HFFc6 (cell line): ENCODE measurements at places on chromosomes 5 and 9. TPM values are rescaled to one million over a fixed set of nuclear protein-coding genes. Genes with fewer than 3 reads are reported as not detected.
A peak's percentile ranks its signal among the peaks of the same experiment; 100 is the strongest.

The PROB1 gene
- total RNA-seq = 2.5 to 5.7 TPM (median 2.8 TPM) in 3 replicates

DNA sequence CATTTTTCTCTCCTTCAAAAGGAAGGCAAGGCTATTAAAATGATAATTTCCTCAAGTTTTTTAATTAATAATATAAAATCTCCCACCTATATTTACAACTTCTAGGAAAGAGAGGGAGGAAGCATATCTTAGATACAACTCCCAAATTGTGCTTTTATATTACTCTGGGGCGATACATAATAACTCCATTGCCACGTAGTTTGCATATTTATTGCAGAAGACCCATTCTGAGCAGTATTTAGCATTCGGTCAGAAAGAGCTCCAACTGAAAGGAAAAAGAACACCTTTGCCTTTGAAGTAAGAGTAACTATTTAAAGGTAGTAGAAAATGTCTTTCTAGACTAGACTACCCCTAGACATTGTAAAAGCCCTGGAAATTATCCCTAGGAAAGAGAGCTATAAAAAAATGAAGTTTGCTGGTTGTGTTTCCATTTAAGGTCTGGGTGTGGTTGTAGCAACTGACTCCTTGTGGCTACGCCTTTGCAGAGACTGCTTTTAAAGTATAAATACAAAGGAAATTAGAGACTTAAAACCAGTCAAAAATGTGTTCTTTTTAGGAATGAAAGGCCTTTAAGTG lies 566.1 kb downstream of the ZNF608 start:
- DNase-seq = no peak
- H3K27ac ChIP-seq = no peak overlapping the region
- no peaks in the 10 kb centered on the region for H3K27me3 ChIP-seq
- H3K4me3 ChIP-seq = no peak overlapping the region
- no peaks in the 10 kb centered on the region for H3K36me3 ChIP-seq

DNA sequence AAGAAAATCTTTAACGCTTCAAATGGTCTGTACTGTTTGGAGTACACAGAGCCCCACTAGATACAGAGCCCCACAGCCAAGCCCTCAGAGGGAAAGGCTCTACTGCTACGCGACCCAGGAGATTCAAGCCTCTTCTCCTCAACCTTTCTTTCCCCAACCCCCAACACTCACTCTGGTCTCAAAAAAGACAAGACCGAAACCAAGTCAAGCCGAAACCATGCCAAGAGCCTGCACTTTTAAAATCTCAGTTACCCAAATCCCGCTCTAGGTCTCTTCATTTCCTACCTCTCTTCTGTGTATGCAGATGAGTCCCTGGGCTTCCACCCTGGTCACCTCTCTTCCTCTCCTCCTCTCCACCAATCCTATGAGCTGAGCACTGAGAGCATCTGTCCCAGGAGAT lies 31.9 kb downstream of the BARHL1 start:
- no peak overlapping the region for H3K27ac ChIP-seq
- peaks cover 71% of the 10 kb centered on the region for H3K36me3 ChIP-seq
- H3K27me3 ChIP-seq = peaks cover 6% of the 10 kb centered on the region
- no peak overlapping the region for H3K4me3 ChIP-seq

- no peaks in the 10 kb centered on the region for H3K36me3 ChIP-seq
- H3K27me3 ChIP-seq = peaks cover 9% of the 10 kb centered on the region
- H3K27ac ChIP-seq = no peak overlapping the region
Observed at GRCh38 chr5:17455942-17456341, 42.1 kb upstream of the TAF11L2 start.

- no peak overlapping the region for H3K4me3 ChIP-seq
- DNase-seq = no peak
- H3K36me3 ChIP-seq = no peaks in the 10 kb centered on the region
- H3K4me1 ChIP-seq = peaks cover 21% of the 10 kb centered on the region
Observed at GRCh38 chr9:125258160-125258785, 3.4 kb upstream of the GAPVD1 start.

GRCh38 chr5:133531178-133531577 lies 81.2 kb downstream of the FSTL4 start:
- H3K36me3 ChIP-seq = no peaks in the 10 kb centered on the region
- DNase-seq = no peak
- H3K4me3 ChIP-seq = no peak overlapping the region
- H3K27me3 ChIP-seq = peaks cover 5% of the 10 kb centered on the region; the same call in 1 of the 2 replicates
- no peak overlapping the region for H3K27ac ChIP-seq

The PCDHGA1 gene
- total RNA-seq = 1.00 and 1.4 TPM in 2 replicates

DNA sequence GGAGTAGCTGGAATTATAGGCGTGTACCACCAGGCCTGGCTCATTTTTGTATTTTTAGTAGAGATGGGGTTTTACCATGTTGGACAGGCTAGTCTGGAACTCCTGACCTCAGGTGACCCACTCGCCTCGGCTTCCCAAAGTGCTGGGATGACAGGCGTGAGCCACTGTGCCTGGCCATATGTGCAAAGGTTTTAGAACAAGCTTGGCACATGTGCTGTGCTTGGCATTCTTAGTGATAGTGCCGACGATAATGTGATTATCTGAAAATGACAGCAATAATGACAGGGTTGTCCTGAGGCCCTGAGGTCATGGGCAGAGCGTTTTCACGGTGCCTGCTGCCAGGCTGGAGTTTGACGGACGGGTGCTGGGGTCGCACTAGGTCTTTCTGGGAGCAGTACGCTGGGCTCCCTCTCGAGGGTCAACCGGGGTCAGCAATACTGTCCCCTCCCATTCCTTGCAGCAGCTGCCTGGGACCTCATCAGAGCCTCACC lies 42.6 kb downstream of the HMCN2 start:
- no peaks in the 10 kb centered on the region for H3K36me3 ChIP-seq
- peaks cover 9% of the 10 kb centered on the region for H3K4me1 ChIP-seq
- no peak for DNase-seq
- no peak overlapping the region for H3K27ac ChIP-seq

The ACSL6 gene
- total RNA-seq = not detected in 3 replicates

The EIF4EBP3 gene
- 2.5 to 2.9 TPM (median 2.9 TPM) in 3 replicates for total RNA-seq

The CNTFR gene
- total RNA-seq = not detected in 3 replicates

DNA sequence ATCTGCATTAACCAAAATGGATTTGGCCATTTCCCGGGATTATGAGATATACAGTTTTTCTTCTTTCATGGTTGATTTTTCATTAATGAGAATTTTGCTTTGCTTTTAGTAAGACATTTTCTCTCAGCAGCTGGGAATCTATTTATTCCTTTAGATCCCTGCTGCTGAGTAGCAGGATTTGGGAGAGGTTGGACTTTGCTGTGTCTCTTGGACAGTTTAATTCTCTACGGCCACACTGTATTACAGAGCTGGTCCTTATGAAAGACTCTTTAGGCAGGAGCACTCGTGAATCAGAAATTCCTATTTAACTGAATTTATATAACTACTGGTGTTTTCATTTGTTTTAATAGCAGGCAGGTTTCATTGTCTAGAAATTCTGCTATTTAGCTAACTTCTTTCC lies 1.6 kb downstream of the UNC13B start:
- H3K4me1 ChIP-seq = peaks cover 33% of the 10 kb centered on the region
- H3K27me3 ChIP-seq = no peaks in the 10 kb centered on the region; the same call in 1 of the 2 replicates
- H3K36me3 ChIP-seq = no peaks in the 10 kb centered on the region; the same call in 1 of the 2 replicates
- no peak for DNase-seq

The LHFPL2 gene
- total RNA-seq = 14.4 to 17.9 TPM (median 17.6 TPM) in 3 replicates

GRCh38 chr5:149438711-149439132 lies 59.6 kb upstream of the IL17B start:
- no peak overlapping the region for H3K27ac ChIP-seq
- no peaks in the 10 kb centered on the region for H3K36me3 ChIP-seq
- H3K4me1 ChIP-seq = peaks cover 43% of the 10 kb centered on the region

- DNase-seq = peak; percentile 43
- H3K4me1 ChIP-seq = peaks cover 25% of the 10 kb centered on the region
- H3K27me3 ChIP-seq = peaks cover 3% of the 10 kb centered on the region; the same call in 1 of the 2 replicates
- H3K4me3 ChIP-seq = peak overlapping the region; percentile 95
- no peaks in the 10 kb centered on the region for H3K36me3 ChIP-seq
Observed at GRCh38 chr5:56910210-56910965, 992 bp downstream of the SETD9 start.

- H3K27me3 ChIP-seq = no peaks in the 10 kb centered on the region; the same call in none of the 2 replicates
- H3K27ac ChIP-seq = no peak overlapping the region
- DNase-seq = no peak
- H3K4me1 ChIP-seq = no peaks in the 10 kb centered on the region
- no peak overlapping the region for H3K4me3 ChIP-seq
- H3K36me3 ChIP-seq = no peaks in the 10 kb centered on the region
Observed at GRCh38 chr5:158727136-158727535, 372.6 kb downstream of the EBF1 start.

- no peak for DNase-seq
- no peaks in the 10 kb centered on the region for H3K36me3 ChIP-seq
- H3K27ac ChIP-seq = no peak overlapping the region
- peaks cover 19% of the 10 kb centered on the region for H3K27me3 ChIP-seq
Observed at GRCh38 chr5:145943674-145944121, 7.3 kb downstream of the SH3RF2 start.

The FOXD4L5 gene
- 0.18 TPM in 1 of 3 replicates, not detected in the others for total RNA-seq

DNA sequence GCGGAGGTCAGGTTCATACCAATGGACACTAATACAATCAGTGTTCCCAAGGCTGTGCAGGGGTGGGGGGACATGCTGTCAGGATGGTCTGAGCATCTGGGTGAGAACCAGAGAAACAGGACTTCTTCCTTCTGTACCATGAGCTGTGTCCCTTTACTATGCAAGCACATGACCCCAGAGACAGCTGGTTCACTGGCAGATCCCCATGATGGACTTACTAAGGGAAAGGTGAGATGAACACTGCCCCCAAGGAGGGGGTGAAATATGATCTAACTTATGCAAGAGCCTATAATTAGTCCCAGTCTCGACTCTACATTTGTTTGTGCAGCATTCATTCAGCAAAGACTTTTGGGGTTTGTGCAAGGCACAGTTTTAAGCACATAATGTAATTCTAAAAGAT lies 91.4 kb downstream of the LIFR start:
- no peaks in the 10 kb centered on the region; the same call in 1 of the 2 replicates for H3K4me1 ChIP-seq
- no peak overlapping the region for H3K27ac ChIP-seq
- H3K36me3 ChIP-seq = 0 out of 2 replicates have a peak, but pooled peaks cover 5% of the 10 kb centered on the region
- peak; percentile 7 for DNase-seq
- no peaks in the 10 kb centered on the region for H3K27me3 ChIP-seq
- H3K4me3 ChIP-seq = no peak overlapping the region

The BICD2 gene
- 32.4 to 40.0 TPM (median 34.8 TPM) in 3 replicates for total RNA-seq

The FAM151B gene
- total RNA-seq = 2.0 to 2.7 TPM (median 2.4 TPM) in 3 replicates

The IFNA21 gene
- total RNA-seq = not detected in 3 replicates

GRCh38 chr5:83864652-83865051 lies 144.0 kb upstream of the HAPLN1 start:
- no peak for DNase-seq
- H3K36me3 ChIP-seq = no peaks in the 10 kb centered on the region
- no peak overlapping the region for H3K27ac ChIP-seq

- peak overlapping the region; percentile 46 for H3K27ac ChIP-seq
- H3K4me1 ChIP-seq = peaks cover 62% of the 10 kb centered on the region
- peak; percentile 49 for DNase-seq
- no peaks in the 10 kb centered on the region for H3K27me3 ChIP-seq
Observed at GRCh38 chr5:169765176-169765996, 128.3 kb downstream of the DOCK2 start.

DNA sequence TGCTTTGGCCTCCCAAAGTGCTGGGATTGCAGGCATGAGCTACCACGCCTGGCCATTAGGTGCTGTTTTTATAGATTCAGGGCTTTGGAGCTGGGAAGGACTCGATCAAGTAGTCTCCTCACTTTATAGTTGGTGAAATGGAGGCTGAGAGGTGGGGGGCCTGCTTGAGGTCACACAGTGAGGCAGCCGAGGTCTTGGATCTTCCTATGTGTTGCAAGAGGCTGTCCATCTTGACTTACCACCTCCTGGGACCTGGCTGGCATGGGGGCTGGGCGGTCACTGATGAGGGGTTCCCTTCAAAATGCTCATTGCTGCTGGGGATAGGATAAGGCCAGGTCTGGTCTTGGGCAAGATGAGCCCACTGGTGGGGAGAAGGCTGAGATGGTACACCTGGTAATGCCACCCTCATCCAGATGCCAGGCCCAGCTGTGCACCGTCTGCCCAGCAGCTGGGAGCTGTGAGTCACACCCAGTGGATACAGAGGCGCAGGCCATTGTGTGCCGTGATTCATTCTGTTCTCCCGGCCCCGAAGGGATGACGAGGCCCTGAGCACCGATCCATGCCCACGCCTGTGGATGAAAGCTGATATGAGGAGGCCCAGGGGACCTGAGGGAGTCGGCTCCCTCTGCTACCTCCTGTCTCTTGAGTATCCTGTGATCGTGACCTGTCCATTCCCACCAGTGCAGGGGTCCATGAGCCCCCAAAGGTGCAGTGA lies 10.5 kb upstream of the NDST1 start:
- H3K27me3 ChIP-seq = peaks cover 11% of the 10 kb centered on the region
- peaks cover 24% of the 10 kb centered on the region for H3K36me3 ChIP-seq
- peak overlapping the region; percentile 81 for H3K4me3 ChIP-seq
- H3K27ac ChIP-seq = peak overlapping the region; percentile 96
- H3K4me1 ChIP-seq = peaks cover 84% of the 10 kb centered on the region

DNA sequence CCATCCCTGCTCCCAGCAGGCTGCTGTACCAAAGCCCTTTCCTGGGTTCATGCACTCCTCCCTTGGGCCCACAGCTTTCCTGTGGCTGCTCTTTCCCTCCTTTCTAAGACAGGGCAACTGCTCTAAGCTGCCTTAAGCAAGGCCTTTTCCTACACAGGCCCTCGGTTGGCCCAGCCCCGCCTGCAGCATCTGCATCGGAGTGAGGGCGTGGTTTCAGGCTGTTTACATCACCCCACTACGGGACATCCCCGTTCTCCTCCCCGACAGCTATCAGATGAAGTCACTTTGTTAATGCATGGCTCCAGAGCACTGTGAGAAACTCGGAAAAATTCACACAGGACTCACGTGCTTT lies 3.4 kb downstream of the DPH7 start:
- no peak overlapping the region for H3K4me3 ChIP-seq
- peaks cover 29% of the 10 kb centered on the region for H3K36me3 ChIP-seq
- H3K27me3 ChIP-seq = no peaks in the 10 kb centered on the region; the same call in 1 of the 2 replicates
- H3K4me1 ChIP-seq = peaks cover 33% of the 10 kb centered on the region
- H3K27ac ChIP-seq = no peak overlapping the region
- no peak for DNase-seq

- no peak overlapping the region for H3K27ac ChIP-seq
- DNase-seq = no peak
- H3K27me3 ChIP-seq = peaks cover 14% of the 10 kb centered on the region
- no peak overlapping the region for H3K4me3 ChIP-seq
- H3K4me1 ChIP-seq = no peaks in the 10 kb centered on the region
- no peaks in the 10 kb centered on the region for H3K36me3 ChIP-seq
Observed at GRCh38 chr5:170449232-170449631, 54.6 kb upstream of the KCNIP1 start.

The DOCK8 gene
- total RNA-seq = 0.03 to 0.28 TPM in 2 of 3 replicates, not detected in the other
